ENCODE measurements at places on chromosomes 5 and 9.

- DNase-seq: no peak
These were observed 3.7 kb downstream of the MYO10 start for GRCh38 chr5:16932401-16932800.

GRCh38 chr5:155529362-155529761 is 515.8 kb downstream of the KIF4B start:
- DNase-seq: no peak

- peak; percentile 74 for DNase-seq
These were observed 23.4 kb downstream of the PAM start for GRCh38 chr5:102778478-102778877.

GRCh38 chr5:109907731-109908130 is 218.0 kb downstream of the MAN2A1 start:
- peak; percentile 44 for DNase-seq

DNA sequence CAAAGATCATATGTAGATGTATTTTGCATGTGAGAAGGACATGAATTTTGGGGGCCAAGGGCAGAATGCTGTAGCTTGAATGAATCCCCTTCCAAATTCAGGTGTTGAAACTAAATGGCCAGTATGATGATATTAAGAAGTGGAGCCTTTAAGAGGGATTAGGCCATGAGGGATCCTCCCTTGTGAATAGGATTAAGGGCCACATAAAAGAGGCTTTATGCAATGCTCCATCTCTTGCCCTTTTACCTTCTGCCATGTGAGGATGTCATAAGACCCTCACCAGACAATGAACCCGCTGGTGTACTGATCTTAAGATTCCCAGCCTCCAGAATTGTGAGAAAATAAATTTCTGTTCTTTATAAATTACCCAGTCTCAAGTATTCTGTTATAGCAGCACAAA is 206.1 kb downstream of the YTHDC2 start:
- no peak for DNase-seq

DNA sequence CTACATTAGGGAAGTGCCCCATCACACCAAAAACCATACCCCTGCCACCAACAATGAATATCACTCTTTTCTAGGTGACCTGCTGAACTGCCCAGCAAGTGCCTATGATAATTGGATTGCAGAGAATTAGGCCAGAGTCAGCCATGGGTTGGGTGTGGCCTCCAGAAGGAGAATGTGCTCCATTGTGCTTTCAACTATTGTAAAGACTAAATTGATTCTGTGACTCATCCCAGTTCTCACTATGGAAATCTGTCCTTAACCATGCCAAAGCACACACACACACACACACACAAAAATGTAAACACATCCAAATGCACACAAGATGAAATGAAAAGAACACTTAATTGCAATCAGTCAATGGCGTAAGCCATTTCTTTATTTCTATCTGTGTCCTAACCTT is 25.7 kb downstream of the DRD1 start:
- DNase-seq: no peak

GRCh38 chr9:130186051-130186450 is 13.8 kb downstream of the NCS1 start:
- DNase-seq: no peak

DNA sequence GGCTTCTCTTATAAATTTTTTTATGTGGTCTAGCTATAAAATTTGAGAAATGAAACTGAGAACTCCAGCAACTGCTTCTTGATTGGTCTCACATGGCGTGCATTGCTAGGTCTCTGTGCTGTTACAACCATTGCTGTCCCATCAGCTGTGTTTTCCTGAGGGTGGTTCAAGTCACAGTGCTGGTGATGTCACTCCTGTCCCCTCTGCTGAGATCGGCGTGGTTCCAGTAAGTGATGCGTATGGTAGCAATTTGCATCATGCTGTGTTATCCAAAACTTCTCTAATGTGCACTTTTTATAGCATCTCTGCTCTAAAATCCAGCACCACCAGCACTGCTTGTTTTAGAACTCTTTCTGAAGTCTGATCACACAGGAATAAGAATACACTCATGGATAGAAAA is 112.6 kb upstream of the ZNF608 start:
- DNase-seq: no peak

DNA sequence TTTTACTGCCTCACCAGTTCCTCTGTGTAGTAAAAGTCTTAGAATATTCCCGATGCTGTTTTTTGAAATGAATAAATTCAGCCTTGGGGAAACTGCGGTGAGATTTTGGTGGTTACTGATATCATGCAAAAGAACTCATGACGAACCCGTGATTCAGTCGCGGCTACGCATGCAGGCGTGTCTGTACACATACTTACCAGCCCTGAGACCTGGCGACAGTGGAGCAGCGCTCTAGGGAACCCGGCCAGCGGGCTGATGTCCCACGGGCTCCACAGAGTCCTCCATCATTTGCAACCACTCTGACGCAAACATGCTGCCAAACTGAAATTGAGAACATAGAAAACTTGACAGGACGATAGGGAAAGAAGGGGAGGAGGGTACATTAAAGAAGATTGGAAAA is 315.6 kb upstream of the DAB2 start:
- no peak for DNase-seq

- DNase-seq: no peak
These were observed 265.0 kb downstream of the KIF4B start for GRCh38 chr5:155278532-155278931.

DNA sequence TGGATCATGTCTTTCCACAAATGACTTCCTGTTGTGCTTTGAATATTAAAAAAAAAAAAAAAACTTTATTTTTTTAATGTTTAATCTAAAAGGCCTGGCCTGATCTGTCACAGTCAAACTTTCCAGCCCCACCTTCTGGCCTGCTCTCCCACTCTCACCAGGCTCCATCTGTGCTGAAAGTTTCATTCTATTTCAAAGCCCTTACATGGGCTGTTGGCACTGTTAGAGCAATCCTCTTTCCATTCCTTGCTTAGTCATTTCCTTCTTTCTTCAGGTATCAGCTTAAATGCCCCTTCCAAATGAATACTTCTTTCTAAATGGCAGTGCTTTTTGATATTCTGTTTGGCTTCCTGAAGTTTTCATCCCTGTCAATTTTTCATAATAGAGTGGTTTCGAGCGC is 1104.8 kb upstream of the C9orf72 start:
- DNase-seq: no peak

GRCh38 chr9:127116957-127117356 is 5.5 kb downstream of the ANGPTL2 start:
- DNase-seq: no peak

- no peak for DNase-seq
These were observed 153.2 kb downstream of the MELK start for GRCh38 chr9:36725777-36726356.

GRCh38 chr9:132008855-132009812 is 70.5 kb downstream of the MED27 start:
- DNase-seq: no peak

DNA sequence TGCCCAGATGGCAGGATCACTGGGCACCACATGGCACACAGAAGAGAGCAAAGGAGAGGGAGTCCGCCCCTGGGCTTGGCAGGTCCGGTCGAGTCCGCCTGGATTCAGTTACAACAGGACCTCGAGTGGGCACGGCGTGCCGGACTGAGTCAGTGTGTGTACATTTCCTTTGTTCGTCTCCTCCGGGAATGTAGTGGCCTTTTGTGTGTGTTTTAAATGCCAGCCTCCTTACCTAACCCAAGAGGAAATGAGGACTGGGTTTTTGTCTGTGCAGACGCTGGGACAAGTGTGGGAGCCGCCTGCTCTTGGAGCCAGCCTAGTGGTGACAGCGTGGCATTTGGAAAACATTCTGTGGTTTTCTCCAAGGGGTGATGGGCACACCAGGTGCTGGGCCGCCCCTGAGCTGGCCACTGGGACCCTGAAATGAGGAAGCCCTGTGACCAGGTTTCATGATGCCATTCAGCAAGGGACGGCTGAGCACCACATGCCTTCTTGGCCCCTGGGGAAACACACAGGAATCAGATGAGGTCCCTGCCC is 9.6 kb downstream of the NEK6 start:
- DNase-seq: no peak

- DNase-seq: no peak
These were observed 67.1 kb downstream of the SIL1 start for GRCh38 chr5:139131062-139131461.

- DNase-seq: no peak
These were observed 6.8 kb downstream of the DNAJB5 start for GRCh38 chr9:34996181-34996904.

DNA sequence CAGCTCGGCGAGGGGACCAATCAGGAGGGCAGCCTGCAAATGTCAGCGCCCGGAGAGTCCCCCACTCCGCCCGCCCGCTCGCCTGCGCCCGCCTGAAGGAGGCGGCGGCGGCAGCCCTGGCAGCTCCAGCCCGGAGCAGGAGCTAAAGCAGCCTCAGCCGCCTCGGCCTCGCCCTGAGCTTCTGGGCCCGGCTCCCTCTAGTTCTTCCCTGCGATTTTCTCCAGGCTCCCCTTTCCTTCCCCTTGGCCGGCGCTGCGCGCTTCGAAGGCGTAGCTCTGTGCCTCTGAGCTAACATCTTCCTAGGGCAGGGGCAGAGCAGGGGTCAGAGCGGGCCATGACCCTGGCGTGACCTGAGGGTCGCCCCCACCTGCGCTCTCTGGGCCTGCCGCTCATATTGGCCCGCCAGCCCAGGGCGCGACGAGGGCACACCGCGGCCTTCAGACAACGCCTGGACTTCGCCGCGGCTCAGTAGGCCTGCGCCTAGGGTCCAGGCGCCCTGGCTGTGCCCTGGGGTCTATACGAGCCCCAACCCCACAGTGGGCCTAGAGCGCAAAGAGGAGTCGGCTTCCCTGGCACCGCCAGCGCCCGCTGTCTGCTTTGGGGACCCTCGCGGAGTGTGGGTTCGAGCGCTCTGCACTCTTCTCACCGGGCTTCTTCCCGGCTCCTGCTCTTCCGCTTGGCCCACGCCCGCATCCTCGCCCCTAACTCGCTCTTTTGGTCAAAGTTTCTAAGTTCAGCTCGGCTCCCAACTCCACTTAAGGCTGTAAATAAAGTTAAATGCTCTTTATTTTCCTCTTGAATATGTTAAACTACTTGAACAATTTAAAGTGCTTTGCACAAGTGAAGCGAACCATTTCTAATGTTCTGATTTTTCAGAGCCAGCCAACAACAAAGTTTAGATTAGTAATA is 504 bp upstream of the OTP start:
- DNase-seq: no peak

DNA sequence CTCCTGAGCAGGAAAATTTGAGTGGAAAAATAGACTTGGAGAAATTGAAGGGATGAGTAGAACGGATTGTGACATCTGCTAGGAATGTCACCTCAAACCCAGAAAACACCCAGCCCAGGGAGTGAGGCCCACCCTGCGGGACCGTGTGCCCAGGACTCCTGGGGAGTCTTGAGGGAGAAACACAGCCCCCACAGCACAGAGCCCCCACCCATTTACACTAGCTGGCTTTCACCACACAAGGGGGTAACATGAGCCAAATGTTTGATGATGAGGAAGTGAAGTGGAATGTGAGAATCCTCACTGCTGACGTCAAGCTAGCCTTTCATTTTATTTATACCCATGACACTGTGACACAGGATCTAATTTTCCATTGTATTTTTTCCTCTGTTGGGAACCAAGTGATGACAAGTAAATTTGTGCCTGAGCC is 42.8 kb upstream of the PDE8B start:
- peak; percentile 75 for DNase-seq

Data from BJ (cell line).